Central memory CD8-positive, alpha-beta T cell (primary cell): ENCODE measurements at places on chromosomes 11 and 22.

- DNase-seq: no peak
These were observed 1.4 kb upstream of the MICAL2 start for GRCh38 chr11:12108875-12109453.

- DNase-seq: no peak
These were observed 54.8 kb downstream of the PAK1 start for GRCh38 chr11:77418971-77419597.

DNA sequence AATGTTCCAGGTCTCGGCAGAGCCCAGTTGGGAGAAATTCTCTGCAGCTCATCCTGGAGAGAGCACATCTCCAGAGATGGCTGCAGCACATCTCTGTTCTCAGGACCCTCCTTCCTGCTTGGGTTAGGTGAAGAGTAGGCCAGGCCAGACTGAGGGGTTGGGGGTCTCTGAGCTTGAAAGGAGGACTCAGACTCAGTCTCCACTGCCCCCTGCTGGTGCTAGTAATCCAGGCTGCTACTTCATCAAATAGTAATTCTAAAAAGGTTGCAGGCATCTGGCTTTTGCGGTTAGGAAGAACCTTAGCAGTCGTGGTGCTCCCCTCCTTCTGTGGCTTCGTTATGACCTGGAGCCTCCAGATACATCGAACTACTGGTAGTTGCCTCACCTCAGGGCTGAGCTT is 9.7 kb downstream of the TUB start:
- DNase-seq: no peak

DNA sequence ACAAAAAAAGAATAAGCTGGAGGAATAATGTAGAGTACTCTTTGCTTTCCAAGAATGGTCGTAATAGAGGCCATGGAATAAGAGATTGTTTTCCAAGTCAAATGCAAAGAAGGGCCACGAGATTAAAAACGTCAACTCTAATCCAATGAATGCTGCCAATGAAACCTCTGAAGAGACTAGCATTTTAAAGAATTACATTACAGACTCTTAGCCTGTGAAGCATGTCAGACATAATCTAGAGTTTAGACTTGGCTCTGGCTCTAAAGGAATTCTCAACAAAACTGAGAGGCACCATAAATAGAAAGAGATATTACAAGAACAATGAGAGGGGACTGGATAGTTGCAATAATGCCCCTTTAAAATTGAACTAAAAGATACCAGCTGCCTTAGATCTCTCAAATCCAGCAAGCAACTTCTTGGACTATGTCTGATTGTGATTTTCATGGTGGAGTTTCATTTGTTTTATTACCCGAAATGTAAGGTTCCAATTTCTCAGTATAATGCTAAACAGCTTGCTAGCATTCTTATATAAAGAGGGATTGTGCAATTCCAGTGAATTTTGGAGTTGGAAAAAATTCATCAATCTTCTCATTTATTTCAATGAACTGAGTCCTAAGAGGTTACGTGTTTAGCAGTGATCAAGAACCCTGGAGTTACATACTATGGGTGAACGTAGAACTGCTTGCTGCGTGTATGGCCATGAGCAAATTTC is 5.6 kb downstream of the ETS1 start:
- DNase-seq: no peak

- no peak for DNase-seq
These were observed 27.0 kb downstream of the KMT5B start for GRCh38 chr11:68186061-68186460.

DNA sequence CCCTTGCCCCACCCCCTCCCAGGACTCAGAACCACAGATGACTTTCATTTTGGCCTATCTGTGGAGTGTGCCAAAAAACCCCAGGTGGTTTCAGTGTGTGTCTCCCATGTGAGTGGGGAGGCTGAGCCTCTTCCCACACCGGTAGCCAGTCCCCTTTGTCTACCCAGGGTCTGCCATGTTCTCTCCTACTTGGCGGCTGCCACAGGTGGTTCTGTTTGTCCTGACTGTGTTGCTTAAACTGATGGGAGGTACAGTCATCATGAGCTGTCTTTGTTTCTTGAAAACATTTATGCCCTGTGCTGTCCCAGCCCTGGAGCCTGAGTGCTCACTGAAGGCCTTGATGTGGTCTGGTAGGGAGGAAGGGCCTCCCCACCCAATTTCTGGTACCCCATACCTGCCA is 39.7 kb upstream of the SUSD2 start:
- no peak for DNase-seq

DNA sequence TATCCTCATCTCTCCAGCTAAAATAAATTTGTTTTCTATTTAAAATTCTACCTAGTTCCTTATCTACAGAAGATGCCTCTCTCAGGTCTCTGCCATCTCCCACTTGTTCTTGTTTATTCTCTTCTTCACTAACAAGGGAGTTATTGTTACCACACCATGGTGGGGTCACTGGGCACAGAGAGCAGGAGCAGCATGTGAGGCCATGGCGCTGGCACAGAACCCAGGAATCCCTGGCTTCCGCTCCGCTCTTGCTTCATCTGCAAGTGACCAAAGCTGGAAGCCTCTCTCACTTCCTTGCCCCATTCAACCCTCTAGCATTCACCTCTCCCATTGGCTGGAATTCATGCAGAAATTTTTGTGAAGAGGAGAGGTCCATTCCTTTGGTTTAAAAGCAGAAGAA is 190.7 kb upstream of the NCAM1 start:
- no peak for DNase-seq

DNA sequence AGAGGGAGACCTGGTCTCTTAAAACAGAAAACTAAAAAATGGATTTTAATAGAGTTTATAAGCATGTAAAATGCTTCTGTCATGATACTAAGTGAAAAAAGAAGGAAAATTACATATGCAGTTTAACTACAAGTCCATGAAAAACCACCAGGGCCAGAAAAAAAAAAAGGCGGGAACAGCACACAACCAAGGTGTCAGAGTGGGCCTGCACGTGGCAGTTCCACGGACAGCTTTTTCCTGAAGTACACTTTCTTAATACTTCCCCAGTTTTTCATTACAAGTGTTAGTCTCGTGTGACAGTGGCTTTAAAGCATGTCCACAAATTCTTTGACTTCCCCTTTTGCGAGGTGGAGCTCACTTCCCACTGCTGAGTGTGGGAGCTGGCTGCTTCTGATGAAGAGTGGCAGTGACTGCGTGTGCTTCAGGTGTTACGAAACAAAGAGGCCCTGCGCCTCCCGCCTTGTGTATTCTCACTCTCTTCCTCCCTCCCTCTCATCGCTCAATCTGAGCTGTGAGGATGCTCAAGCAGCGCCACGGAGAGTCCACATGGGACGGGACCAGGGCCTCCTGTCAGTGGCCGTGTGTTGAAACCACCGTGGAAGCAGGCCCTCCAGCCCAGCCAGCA is 16.4 kb downstream of the PPM1F start:
- no peak for DNase-seq

- no peak for DNase-seq
These were observed 34.1 kb upstream of the GRAMD4 start for GRCh38 chr22:46586123-46586519.

DNA sequence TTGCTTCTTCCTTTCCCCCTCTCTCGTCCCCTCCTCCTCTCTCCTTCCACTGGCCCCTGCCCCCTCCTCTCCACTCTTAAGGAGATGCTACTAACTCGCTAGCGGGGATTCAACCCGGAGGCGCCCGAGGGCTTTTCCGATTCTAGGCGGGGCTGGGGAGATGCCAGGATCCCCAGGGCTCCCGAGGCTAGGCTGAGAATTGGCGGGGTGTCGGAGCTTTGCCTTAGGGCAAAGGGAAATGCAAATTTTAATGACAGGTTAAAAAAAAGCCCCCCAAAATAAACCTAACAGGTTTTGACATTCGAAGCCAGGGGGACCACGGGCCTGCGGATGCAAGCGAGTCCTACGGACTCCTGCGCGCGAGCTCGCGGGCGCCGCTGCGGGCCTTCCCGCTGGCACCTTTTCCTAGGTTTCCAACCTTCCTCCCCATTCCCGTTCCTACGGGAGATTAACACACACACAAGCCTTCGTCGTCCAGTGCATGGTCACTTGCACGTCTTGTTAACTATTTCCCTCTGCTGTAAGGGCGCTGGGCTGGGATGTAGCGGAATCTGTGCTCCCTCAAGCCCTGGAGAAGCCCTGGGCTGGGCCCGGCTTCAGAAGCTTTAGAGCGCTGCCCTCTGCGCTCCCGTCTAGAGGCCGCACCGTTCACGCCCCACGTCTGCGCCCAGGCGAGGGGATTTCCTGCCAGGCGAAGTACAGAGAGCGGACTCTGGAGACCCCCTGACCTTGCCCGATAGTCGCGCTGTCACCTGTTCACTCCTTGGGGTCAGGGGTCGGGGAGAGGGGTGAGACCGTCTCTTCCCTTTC is 729 bp upstream of the ALX4 start:
- DNase-seq: no peak

GRCh38 chr11:13327421-13327820 is 49.8 kb downstream of the BMAL1 start:
- no peak for DNase-seq

- no peak for DNase-seq
These were observed 924.6 kb downstream of the BRD1 start for GRCh38 chr22:48902983-48903650.

DNA sequence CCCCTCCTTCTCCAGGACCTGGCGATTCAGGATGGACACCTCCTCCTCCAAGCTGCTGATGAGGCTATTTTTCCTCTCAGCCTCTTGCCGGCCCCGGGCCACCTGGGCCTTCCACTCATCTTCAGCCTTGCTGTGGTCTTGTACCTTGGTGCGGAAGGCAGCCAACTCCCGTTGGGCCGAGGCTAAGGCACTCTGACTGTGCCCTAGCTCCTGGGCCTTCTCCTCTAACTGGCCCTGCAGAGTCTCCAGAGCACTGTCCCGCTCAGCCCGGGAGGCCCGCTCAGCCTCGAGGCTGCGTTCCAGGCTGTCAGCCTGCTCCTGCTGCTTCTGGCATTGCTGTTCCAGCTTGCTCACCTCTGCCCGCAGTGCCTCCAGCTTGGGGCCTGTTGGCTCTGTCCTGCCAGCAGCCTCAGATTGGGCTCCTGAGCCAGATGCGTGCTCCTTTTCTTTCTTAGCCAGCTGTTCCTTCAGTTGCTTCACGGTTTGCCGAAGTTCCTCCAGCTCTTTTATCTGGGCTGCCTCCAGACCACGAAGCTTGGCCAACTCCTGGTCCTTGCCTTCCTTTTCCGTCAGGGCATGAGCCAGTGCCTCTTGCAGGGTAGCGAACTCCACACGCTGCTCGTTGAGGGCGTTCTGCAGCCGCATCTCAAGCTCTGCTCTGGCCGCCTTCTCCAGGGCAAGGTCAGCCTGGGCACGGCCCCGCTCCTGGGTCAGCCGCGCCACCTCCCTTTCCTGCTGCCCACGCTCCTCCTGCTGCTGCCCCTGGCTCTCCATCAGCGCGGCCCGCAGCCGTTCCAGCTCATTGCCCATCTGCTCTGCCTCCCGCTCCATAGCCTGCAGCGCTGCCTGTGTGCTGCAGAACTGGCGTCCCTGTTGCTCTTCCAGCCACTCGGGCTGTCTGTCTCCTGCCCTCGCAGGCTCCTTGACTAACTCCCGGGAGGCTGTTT is 15.3 kb downstream of the IL18BP start:
- DNase-seq: no peak

DNA sequence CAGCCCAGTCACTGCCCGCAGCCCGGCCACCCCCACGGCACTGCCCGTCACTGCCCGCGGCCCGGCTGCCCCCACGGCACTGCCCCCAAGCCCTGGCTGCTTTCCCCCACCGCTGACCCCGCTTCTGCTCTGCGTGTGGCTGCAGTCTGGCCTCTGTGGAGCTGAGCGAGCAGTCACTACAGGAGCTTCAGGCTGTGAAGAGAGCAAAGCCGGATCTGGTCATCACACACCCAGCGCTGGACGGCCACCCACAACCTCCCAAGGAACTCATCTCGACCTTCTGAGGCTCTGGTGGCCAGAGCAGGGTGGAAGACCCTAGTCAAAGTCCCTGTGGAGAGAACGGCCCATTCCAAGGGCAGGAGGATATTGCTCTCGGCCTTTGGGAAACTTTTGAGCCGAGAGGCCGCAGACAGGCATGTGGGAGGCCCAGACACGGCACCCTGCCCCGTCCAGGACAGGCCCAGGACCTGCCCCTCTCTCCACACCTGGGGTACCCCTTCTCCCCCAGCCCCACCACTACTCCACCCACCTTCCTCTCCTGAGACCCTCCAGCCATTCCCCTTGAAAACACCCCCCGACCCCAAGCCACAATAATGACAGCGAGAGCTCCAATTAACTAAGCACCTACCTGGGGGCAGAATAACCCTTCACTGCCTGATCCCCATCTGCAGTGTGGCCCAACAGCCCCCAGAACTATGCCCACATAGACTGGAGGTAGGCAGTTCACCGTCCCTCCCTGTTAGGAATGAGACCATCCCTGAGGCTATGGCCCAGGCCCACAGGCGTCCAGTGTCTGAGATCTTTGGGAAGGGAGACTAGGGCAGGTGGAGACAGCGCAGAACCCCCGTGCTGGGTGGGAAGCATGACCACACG is 3.7 kb upstream of the PGGHG start:
- DNase-seq: no peak

GRCh38 chr22:19876314-19876940 is 21.8 kb upstream of the GNB1L start:
- DNase-seq: no peak

DNA sequence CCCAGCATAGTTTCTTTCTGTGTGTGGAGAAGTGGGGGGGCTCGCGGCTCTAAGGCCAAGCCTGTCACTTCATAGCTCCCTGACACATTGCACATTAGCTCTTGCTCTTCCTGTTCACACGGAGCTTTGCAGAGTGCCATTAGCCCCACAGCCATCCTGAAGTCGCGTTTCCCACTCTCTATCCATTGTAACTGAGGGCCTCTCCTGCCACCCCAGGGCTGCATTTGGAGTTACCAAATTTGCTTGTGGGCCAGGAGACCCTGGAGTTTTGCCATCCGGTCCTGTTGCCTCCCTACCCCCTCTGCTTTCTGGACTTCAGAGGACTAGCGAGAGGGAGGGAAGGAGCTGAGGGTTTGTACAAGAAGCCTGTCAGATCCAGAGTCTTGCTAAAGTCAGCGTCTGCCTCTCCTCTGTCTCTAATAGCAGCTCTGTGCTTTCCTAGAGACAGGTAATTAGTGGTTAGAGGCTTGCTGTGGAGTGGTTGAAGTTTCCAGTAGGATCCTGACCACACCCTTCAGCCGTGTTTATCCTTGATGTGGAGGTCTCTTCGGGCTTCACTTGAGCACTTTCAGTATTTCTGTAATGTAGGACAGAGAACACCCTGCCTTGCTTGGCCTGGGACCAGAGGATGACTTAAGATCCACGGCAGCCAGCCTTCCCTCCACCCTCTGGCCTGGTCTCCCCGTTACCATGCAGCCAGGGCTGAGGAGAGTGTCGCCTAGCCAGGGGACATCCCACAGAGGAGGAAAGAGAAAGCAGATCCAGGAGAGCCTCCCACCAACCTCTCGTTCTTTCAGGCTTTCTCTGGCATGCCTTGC is 14.1 kb downstream of the DCPS start:
- DNase-seq: no peak

GRCh38 chr11:74680035-74680671 is 51.1 kb downstream of the CHRDL2 start:
- DNase-seq: no peak
